ENCODE measurements at places on chromosomes 6 and 20. TPM values are rescaled to one million over a fixed set of nuclear protein-coding genes. Genes with fewer than 3 reads are reported as not detected.

GRCh38 chr6:161694995-161695394 is 421.1 kb upstream of the AGPAT4 start:
- no peaks in the 10 kb centered on the region for H3K4me1 ChIP-seq
- DNase-seq, result no peak
- H3K27me3 ChIP-seq, result no peaks in the 10 kb centered on the region

DNA sequence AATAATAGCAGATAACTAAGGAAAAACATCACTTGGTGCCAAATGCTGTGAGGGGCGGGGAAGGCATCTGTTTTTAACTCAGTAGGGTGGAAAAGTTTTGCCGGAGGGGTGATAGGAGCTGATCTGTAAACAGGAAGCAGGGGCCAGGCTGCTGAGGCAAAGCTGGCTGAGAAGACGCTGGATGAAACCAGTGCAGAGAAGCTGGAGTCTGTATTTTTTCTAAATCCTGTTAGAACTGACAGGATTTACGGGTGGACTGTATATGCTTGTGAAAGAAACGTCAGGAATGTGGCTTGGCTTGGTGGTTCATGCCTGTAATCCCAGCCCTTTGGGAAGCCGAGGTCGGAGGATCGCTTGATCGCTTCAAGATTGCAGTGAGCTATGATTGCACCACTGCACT is 5.6 kb downstream of the PCMTD2 start:
- peaks cover 27% of the 10 kb centered on the region for H3K4me1 ChIP-seq
- H3K4me3 ChIP-seq, result peak overlapping the region; percentile 22

- no peak overlapping the region for H3K4me3 ChIP-seq
- no peaks in the 10 kb centered on the region for H3K27me3 ChIP-seq
- H3K36me3 ChIP-seq, result no peaks in the 10 kb centered on the region
- no peak overlapping the region for H3K27ac ChIP-seq
Measured at GRCh38 chr6:100482698-100483097, 18.0 kb upstream of the SIM1 start.

DNA sequence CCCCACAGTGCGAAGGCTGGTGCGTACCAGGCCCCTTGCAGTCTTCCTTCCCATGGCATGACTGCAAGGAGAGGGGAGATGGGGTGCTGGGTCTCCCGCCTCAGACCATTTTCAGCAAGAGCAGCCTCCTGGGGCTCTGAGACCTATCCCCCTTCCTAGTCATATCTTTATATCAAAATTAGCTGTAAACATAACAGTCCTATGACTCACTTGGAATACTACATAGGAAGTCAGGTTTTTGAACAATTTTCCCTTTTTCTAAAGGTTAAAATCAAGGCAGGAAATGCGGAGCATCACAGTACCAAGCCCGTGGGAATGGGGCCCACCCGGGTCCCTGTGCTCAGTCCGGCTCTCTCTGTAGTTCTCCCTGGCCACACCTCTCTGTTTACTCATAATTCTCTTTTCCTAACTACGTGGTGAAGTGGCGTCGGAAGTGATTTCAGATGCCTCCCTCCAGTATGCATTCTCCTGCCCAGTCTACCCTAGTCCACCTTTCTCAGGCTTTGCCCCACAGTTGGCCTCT is 109.8 kb upstream of the TMEM170B start:
- no peak overlapping the region for H3K4me3 ChIP-seq
- no peaks in the 10 kb centered on the region for H3K36me3 ChIP-seq
- H3K4me1 ChIP-seq, result peaks cover 37% of the 10 kb centered on the region

SMAP1 gene
- total RNA-seq, result 13.7 TPM

Data from thoracic aorta (tissue), 2 donors.